HTR-8/SVneo (cell line): ENCODE measurements at places on chromosomes 2 and 18.

- no peak for DNase-seq
These were observed 164.3 kb upstream of the APCDD1 start for GRCh38 chr18:10289951-10290637.

GRCh38 chr2:3762771-3763447, 59.5 kb downstream of the DCDC2C start:
- no peak for DNase-seq

GRCh38 chr18:46663539-46663938, 6.5 kb upstream of the LOXHD1 start:
- no peak for DNase-seq

GRCh38 chr2:203886661-203887151, 19.1 kb downstream of the CTLA4 start:
- no peak for DNase-seq

GRCh38 chr2:196171946-196172345, 568 bp upstream of the STK17B start:
- DNase-seq = no peak

DNA sequence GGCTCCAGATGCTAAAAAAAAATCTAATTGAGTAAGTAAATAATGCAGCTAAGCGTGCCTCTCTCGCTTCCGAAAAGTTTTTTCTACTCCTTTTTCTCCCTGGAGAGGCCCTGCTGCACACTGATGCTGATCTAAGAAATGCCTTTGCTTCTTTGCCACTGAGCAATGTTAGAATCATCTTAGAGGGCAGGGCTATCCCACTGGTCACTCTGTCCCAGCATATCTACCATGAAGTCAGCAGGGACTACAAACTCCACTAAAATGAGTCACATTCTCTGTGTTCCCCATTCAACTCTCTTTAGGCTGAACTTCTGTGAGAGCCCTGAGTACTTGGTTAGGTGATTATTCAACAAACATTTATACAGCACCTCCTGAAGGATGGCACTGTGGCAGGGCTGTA, 127.6 kb upstream of the LYPD1 start:
- DNase-seq = no peak

DNA sequence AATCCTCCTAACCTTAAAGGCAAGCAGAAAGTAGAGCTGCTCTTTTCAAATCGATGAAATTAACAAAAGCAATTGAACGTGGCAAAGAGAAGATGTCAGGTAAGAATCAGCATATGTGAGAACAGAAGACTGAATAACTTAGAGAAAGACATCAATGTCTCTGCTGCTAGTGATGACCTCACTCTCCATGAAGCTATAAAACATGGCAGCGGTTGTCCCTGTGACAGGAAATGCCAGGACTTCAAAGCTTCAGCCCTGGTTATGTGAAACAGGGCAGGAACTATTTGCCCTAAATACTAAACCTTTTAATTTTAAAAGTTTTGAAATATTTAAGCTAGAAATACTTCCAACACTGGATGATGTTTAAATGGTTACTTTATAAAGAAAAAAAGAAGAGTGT, 383.7 kb downstream of the XIRP2 start:
- no peak for DNase-seq

- DNase-seq = no peak
These were observed 27.1 kb downstream of the ST3GAL5 start for GRCh38 chr2:85861650-85862049.

DNA sequence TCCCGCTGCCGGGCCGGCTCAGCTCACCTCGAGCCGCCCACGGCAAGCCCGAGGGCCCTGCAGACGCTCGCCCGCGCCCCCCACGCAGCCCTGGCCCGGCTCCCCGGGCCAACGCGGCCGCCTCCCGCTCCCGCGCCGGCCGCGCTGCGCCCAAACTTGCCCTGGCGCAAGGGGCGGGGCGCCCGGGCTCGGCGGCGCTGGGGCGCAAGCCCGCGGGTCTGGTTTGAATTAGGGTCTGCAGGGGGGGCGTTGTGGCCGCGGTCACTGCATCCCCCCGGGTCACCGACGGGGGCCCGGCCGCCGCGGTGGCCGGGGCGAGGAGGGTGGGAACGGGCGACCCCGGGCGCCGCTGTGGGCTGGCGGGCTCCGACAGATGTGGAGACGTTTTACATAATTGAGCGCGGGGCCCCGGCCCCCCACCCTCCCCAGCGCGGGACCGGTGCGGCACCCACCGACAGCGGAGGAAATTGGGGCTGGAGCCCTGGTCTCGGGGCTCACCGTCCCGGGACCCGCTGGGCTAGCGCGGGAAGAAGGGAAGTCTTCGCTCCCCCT, 690 bp downstream of the SDC1 start:
- no peak for DNase-seq

DNA sequence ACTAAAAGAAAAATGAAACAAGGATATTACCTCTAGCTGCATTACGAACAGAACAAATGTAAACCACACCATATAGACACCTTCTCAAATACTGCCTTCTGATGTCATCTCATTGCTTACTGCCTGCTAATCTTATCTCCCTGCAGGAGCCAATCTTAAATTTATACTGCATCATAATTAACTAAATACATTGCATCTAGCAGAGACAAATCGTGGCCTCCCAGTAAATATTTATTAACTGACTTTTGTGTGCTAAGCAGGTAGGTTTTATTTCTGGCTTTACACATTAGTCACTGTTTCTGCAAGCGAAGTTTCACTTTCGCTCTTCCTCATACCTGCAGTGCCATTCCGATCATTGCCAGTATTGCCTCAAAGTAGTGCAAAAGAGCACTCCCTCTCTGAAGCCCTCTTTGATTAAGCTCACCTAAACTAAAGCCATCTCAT, 67.5 kb downstream of the SPATS2L start:
- DNase-seq = no peak

- DNase-seq = no peak
These were observed 30.7 kb downstream of the DGKD start for GRCh38 chr2:233384811-233385488.

DNA sequence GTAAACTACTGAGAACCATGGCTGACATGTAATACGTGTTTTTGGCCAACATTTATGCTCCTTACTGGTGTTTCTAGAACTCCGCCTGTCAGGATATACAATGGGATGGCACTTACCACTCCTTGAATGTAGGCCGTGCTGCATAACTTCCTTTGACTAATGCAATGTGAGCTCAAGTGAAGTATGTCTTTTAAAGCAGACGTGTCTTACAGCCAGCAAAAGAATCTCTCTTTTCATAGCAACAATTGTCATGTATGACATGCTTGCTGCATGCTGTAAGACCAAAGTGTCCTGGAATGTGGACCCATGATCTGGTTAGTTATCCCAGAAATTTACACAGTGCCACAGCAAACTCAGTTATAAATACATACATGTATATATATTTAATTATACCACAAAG, 1202.7 kb upstream of the PIK3C3 start:
- no peak for DNase-seq

DNA sequence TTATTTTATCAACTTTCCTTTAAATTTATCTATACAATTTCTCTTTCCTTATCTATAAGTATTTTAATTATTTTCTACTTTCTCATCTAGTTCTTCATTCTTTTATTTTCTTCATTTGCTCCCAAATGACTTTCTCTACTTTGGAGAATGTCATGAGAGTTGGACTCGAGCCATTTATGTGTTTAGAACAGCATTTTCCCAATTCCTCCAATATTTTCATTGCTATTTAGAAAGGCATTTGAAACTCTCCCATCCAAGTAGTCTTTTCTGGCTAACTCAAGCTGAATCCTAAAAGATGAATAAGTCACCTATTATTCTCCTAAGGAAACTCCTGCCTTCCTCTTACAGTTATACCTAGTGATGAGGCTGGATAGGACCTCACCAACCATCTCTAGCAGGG, 15.8 kb upstream of the FEZ2 start:
- no peak for DNase-seq
